CD8-positive, alpha-beta memory T cell (primary cell): ENCODE measurements at places on chromosomes 16 and 17.

DNA sequence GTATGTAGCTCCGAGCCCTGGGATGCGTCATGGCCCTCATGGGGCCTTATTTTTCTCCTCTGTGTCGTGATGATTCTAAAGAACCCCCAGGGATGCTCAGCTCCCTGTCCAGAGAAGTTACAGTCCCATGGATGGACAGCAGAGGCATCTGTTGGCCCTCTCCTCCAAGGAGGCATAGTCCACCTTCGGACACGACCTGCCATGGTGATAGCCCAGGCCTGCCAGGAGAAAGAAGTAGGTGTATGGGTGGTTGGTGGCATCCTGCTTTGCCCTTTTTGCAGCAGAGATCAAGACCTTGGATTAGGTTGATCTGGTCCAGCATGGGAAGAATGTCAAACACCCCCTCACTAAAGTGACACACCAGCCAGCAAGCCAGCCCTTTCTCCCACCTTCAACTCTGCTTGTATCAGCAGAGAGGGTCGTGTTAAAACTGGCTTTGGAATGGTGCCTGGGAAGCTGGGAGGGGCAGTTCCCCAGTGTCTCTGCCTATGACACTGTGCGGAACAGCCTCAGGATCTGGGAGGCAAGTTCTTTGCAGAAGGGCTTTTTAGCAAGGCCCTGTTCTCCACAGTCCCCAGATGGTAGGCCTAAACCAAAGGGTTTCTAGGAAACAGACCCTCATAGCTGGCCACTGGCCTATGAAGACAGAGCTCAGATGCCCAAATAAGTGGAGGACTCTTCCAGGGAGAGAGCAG is 259.9 kb upstream of the RPL38 start:
- H3K27me3 ChIP-seq, result no peaks in the 10 kb centered on the region
- DNase-seq, result no peak
- no peaks in the 10 kb centered on the region for H3K4me1 ChIP-seq

DNA sequence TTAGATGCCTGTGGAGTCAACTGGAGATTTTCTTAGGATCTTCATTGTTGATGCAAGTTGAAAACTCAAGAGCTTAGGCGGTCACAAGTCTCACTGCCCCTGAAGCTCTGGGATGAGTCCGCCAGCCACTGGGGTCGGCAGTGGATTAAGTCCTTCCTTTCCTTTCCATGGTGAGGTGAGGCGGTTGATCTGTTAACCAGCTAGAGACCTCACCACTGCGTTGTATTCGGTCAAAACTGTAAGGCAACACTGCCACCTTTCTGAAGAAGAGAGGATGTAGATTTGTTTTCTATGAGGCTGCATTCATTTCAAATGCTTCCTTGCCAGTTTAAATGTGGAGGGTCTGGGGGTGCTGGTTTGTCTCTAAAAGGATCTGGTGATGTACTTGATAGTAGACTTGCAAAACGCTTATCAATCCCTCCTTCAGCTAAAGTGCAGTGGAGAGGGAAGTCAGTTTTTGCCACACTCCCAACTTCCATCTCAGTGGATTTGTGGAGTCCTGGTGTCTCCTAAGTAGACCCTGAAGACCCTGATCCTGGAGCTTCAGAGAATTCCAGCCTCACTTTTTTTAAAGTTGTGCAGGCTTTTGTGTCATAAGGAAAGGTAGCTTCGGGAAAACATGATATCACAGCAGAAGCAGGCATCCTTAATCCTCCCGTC is 1.7 kb downstream of the MYOCD start:
- no peak overlapping the region for H3K27ac ChIP-seq
- DNase-seq, result no peak
- no peaks in the 10 kb centered on the region for H3K27me3 ChIP-seq
- no peak overlapping the region for H3K4me3 ChIP-seq
- H3K4me1 ChIP-seq, result no peaks in the 10 kb centered on the region

DNA sequence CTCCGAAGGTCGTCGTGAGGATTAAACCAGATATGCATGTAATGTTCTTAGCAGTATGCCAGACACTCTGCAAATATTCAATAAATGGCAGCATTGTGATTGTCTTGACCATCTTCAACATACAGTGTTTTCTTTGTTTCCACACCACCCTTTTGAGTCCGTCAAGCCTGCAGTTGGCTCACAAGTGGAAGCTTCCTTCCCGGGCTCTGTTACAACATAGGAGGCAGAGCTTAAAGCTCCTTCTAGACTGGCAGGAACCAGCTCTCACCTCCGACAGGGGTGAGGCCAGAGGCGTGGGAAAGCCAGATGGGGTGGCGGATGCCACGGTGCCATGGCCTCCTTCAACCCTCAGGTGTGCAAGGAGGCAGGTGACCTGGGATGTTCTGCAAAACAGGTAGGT is 138.3 kb downstream of the FOXL1 start:
- DNase-seq, result no peak
- H3K27me3 ChIP-seq, result no peaks in the 10 kb centered on the region
- H3K4me1 ChIP-seq, result no peaks in the 10 kb centered on the region
- no peak overlapping the region for H3K4me3 ChIP-seq

DNA sequence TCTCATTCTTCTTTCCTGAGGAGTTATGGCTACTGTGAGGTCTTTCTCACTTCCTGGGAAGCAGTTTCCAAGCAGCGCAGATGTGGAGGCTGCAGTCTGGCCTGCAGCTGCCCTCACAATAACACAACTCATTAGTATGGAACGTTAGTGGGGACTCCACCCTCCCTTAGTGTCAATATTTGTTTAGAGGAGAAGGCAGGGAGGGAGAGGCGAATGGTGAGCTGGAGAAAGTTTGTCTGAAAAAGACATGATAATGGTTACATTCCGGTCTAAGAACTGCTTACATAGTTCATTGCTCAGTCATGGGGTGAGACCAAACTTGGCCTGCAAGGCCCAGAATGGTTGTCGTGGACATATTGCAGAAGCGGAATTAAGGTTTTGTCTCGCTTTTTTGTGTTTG is 170.2 kb downstream of the HS3ST3B1 start:
- H3K4me3 ChIP-seq, result no peak overlapping the region
- no peaks in the 10 kb centered on the region for H3K4me1 ChIP-seq
- H3K27me3 ChIP-seq, result no peaks in the 10 kb centered on the region
- H3K36me3 ChIP-seq, result no peaks in the 10 kb centered on the region
- H3K27ac ChIP-seq, result no peak overlapping the region

DNA sequence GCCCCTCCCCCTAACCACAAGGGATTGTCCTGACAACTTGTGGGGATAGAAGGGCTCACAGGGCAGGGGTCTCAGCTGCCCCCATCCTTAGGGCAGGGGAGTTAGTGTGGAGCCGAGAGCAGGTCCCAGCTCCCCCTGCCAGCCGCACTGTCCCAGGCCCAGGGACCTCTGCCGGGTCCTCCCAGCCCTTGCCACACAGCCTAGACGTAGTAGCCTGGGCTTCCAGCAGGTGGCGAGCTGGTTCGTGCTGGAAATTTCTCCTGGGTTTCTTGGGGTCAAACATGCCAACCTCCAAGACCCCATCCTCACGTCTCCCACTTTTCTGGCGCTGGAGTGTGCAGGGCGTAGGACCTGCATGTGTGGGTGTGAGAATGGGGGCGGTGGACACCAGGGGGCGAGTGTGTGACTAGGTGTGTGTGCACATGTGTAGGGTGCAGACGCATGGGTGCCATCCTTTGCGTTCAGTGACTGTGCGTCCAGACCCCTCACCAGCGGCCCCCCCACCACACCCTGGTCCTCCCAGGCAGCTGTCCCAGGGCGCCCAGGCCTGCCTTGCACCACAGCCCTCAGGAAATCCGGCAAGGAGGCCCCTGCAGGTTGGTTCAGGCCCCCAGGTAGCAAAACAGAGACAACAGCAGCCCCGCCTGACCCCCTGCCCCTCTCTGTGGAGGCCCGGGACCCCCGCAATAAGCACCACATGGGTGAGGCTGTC is 29.5 kb downstream of the SBK1 start:
- no peak for DNase-seq
- H3K36me3 ChIP-seq, result peaks cover 17% of the 10 kb centered on the region
- peaks cover 11% of the 10 kb centered on the region for H3K4me1 ChIP-seq
- no peaks in the 10 kb centered on the region for H3K27me3 ChIP-seq

DNA sequence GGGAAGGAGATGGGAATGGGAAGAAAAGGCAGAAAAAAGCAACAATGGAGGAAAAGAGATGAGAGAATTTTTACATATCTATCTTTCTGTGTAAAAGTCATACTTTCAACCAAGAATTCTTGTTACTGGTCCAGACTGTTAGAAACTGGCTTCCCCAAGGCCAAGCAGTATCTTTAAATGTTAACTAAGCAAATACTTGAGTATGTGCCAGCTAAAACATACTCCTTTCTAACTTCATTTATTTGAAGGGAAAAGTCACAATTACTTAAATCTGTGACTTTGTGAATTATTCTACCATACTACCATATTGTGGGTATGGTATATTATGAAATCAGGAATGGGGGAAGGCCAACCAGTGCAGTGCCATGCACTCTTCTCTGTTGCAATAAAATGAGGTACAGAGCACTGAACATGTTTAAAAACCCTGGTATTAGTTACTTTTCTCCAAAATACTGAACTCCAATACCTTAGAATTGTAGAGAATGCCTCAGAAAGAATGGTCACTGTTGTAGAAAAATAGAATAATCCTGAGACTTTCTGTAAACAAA is 92.3 kb upstream of the C17orf78 start:
- H3K27me3 ChIP-seq, result no peaks in the 10 kb centered on the region
- no peak for DNase-seq
- H3K4me1 ChIP-seq, result no peaks in the 10 kb centered on the region
- H3K36me3 ChIP-seq, result no peaks in the 10 kb centered on the region

GRCh38 chr17:33864758-33865229 is 390.3 kb upstream of the CCL2 start:
- no peak overlapping the region for H3K27ac ChIP-seq
- no peak overlapping the region for H3K4me3 ChIP-seq
- DNase-seq, result no peak
- no peaks in the 10 kb centered on the region for H3K36me3 ChIP-seq
